Forelimb muscle (tissue), 1 donor: ENCODE measurements at places on chromosomes 3 and 15.

DNA sequence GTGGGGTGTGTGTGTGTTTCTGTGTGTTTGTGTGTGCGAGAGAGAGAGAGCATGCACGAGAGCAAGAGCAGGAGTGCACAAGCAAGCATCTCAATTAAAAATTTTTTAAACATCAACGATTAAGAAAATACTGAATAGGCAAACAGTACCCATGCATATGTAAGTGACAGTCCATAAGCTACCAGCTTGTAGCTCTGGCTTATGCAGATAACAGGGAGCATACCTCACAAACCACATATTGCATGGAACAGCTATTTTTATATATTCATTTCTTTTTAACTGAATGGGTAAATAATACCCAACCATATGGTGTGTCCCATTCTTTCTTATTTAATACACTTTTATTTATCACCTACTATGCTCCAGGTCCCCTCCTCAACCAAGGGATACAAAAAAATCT lies 234.5 kb downstream of the KBTBD8 start:
- DNase-seq = no peak

GRCh38 chr3:108008931-108009639 lies 81.7 kb downstream of the CD47 start:
- DNase-seq = no peak

DNA sequence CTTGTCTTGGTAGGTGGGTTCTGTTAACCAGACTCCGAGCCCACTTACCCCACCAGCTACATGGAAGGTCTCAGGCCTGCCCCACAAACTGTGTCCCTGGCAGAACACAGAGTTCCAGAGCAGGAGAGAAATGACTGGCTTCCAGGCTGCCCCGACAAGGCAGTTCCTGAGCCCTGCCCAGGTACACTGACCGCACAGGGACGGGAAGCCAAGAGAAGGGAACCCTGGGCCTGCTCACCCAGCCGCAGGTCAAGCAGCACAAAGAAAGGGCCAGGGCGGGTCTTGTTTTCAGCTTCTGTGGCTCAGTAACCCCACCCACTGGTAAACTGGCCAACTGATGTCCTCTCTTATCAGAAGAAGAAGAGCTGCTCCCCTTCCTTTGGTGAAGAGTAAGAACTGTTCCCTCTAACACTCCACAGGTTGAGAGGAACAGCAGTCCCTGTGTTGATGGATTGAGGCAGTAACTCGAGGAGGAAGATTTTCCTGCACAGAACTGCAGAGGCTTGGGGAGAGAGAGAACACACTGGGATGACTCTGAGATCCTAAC lies 68.4 kb downstream of the CRTC3 start:
- DNase-seq = no peak

GRCh38 chr3:129330409-129330808 lies 51.7 kb downstream of the HMCES start:
- no peak for DNase-seq

- DNase-seq = no peak
Observed at GRCh38 chr3:40848421-40848820, 323.7 kb downstream of the ZNF621 start.

GRCh38 chr15:57923306-57923705 lies 142.2 kb downstream of the ALDH1A2 start:
- peak; percentile 84 for DNase-seq

- DNase-seq = no peak
Observed at GRCh38 chr3:139217633-139218032, 126.2 kb upstream of the MRPS22 start.

DNA sequence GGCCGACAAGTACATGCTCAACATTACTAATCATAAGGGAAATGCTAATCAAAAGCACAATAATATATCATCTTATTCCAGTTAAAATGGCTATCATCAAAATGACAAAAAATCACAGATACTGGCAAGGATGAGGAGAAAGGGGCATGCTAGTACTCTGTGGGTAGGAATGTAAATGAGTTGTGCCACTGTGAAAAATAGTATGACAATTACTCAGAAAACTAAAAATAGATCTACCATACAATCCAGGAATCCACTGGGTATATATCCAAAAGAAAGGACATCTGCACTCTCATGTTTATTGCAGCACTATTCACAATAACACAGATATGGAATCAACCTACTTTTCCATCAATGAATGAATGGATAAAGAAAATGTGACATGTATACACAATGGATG lies 1256.5 kb downstream of the SI start:
- DNase-seq = no peak

DNA sequence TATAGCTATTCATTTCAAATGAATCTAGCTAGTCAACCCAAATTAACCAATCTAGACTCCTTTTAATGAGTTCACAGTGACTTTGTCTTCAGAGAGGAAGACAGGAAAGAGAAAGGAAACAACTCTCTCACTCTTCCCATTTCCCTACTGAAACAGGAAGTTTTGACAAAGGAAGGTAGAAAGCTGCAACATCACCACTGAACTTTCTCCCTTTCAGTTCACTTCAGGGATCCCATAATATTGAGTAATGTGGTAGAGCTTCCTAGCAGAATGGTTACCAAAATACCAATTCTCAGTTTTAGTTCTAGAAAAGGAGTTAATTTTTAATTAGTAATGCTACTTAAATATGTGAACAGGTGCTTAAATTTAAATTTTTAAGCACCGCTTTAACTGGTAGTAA lies 7.5 kb downstream of the VPS13C start:
- DNase-seq = no peak

- no peak for DNase-seq
Observed at GRCh38 chr3:184663356-184663755, 48.5 kb downstream of the MAGEF1 start.

GRCh38 chr3:120550546-120550945 lies 45.6 kb upstream of the NDUFB4 start:
- no peak for DNase-seq

DNA sequence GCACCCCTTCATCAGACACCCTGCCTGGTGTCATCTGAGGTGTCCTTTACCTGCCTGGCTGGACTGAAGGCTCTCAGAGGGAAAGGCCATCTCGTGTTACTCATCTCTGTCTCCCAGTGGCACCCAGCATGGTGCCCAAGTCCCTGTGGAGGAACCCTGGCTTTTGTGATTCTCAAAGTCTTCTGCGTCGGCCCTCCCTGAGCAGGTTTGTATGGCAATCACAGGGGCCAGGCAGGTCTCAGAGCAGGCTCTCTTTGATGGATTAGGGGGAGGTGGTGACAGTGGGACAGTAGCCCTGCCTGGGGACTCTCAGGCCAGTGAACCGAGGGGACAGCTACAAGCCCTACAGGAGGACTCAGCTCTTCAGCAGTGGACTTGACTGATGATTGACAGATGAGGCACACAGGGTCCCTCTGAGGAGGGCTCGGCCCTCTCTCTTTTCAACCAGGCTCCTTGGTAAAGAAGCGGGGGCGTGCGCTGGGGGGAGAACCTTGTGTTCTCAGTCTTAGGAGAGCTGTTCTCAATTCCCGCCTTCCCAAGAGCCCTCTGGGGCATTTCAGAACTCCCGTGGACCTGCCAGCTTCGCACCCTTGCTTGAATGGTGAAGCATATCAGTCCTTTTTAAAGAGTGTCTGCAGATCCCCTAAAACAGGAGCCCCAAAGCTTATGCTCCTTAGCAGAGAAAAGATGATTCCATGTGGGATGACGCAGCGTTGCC lies 108.3 kb downstream of the VGLL4 start:
- no peak for DNase-seq

- no peak for DNase-seq
Observed at GRCh38 chr3:71863563-71864190, 78.7 kb upstream of the PROK2 start.

DNA sequence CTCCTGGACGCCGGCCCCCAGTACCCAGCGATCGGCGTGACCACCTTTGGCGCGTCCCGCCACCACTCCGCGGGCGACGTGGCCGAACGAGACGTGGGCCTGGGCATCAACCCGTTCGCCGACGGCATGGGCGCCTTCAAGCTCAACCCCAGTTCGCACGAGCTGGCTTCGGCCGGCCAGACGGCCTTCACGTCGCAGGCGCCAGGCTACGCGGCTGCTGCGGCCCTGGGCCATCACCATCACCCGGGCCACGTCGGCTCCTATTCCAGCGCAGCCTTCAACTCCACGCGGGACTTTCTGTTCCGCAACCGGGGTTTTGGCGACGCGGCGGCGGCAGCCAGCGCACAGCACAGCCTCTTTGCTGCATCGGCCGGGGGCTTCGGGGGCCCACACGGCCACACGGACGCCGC lies 956 bp downstream of the ZIC1 start:
- DNase-seq = no peak

DNA sequence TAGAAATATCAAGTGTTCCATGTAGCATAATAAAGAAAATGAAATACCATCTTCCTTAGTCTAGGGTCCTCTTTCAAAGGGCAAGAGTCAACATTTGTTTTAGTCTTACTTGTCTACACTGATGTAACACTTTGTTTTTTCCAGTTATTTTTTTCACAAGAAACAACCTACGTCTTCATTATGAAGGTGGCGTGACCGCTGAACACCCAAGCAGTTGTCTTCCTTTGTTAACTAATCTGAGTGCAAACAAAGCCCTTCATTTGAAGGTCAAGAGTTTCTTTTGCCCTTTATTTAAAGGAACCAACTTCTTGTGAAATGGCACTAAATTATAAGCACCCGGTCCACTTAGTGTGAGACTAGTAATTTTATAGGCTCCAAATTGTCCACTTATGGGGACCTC lies 73.2 kb downstream of the CD47 start:
- DNase-seq = no peak

- DNase-seq = no peak
Observed at GRCh38 chr3:187973977-187974870, 179.7 kb upstream of the LPP start.

GRCh38 chr3:107416886-107417285 lies 39.6 kb downstream of the CCDC54 start:
- no peak for DNase-seq
